Amniotic stem cell (primary cell): ENCODE measurements at places on chromosomes 7 and 10.

GRCh38 chr7:111364413-111364812 lies 197.9 kb downstream of the IMMP2L start:
- peak; percentile 31 for DNase-seq

- DNase-seq, result peak; percentile 38
These were observed at the start of gene SMURF1 for GRCh38 chr7:99143853-99144672. Gene SMURF1, minus strand, starts transcription at chr7:99144108. Its CDS starts 328 bp downstream, at chr7:99143780.

DNA sequence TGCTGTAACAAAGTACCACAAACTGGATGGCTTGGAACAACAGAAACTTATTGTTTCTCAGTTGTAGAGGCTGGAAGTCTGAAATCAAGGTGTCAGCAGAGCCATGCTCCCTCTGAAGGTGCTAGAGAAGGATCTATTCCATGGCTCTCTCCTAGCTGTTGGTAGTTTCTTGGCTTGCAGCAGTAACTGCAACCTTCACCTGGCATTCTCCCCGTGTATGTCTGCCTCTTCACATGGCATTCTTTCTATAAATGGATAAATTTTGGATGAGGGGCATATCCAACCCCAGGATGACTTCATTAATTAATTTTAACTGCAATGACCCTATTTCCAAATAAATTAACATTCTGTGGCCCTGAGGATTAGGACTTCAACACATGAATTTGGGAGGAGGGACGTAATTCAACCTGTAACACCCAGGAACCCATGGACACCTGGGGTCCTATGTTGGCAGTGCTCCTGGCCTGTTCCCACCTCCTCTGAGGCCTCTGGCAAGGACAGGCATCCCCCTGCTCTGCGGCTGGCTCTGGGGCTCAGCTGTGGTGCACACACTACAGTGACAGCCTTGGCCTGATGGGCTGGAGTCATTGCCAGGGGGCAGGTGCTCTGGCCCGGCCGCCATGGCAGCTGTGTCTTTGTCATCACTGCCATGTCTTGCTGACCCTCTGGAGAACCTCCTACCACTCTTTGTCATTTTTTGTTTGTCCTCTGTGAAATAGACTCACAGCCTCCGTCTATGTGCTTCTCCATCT lies 30.8 kb downstream of the LSMEM1 start:
- DNase-seq, result no peak

DNA sequence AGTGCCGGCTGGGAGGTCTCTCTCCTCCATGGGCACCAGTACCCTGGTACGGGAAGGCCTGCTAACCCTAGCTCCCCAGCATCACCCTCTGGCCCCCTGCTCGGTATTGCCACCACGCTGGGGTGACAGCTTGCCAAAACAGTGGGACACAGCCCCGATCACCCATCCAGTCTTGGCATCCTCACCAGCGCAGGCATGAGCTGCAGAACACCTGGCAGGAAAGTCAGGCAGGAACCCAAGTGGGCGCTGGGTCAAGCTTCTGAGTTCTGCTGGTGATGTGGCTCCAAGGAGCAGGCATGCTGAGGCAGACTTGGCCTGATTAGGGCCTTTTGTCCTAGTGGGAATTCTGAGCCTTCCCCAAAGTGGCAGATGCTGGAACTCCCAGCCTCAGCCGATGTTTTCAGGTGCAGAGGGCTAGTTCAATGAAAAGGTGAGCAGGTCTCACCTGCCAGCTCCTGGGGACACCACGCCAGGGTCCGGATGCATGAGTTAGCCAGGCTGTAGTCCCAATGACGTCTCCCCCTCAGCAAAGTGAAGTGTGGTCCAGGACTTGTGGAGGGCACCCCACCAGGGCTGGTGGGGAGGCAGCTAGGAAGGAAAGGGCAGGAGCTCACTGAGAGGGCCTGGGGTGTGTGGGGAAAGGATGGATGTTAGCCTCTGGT lies 8.5 kb upstream of the ZNF22 start:
- DNase-seq, result no peak

DNA sequence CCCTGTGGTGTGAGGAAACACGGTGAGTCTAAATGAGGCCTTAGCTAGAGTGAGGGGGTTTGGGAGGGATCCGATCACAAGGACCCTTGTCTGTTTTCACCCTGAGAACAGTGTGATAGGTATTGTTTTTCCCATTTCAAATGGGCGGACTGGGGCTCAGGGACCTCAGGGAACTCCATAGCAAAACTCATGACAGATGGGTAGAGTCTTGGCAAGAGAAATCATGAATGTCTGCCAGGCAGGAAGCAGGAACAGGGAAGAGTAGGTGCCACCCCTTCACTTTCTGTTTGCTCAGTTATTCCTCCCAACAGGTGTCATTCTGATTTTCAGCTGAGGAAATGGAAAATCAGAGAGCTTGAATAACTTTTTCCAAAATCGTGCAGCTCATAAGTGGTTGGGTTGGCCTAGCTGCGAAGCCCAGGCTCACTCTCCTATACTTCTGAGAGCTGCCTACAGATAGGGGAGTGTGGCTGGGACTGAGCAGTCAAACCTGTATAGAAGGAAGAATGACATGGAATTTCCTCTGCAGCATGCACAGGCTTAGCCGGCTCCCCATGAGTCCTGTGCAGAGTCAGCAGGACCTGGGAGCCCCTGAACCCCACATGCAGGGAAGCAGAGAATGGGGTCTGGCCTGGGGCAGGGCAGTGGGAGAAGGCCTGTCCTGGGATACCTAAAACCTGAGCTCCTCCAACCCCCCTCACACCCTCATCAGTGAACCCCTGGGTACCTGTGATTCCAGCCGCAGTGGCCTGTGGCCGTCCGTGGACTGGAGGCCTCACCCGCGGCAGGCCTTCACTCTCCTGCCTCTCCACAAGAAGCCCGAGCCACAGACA lies 17.6 kb upstream of the C10orf105 start:
- DNase-seq, result no peak

GRCh38 chr10:79148452-79149344 lies 79.9 kb downstream of the ZMIZ1 start:
- no peak for DNase-seq

GRCh38 chr7:2199528-2199927 lies 33.2 kb downstream of the MAD1L1 start:
- no peak for DNase-seq

DNA sequence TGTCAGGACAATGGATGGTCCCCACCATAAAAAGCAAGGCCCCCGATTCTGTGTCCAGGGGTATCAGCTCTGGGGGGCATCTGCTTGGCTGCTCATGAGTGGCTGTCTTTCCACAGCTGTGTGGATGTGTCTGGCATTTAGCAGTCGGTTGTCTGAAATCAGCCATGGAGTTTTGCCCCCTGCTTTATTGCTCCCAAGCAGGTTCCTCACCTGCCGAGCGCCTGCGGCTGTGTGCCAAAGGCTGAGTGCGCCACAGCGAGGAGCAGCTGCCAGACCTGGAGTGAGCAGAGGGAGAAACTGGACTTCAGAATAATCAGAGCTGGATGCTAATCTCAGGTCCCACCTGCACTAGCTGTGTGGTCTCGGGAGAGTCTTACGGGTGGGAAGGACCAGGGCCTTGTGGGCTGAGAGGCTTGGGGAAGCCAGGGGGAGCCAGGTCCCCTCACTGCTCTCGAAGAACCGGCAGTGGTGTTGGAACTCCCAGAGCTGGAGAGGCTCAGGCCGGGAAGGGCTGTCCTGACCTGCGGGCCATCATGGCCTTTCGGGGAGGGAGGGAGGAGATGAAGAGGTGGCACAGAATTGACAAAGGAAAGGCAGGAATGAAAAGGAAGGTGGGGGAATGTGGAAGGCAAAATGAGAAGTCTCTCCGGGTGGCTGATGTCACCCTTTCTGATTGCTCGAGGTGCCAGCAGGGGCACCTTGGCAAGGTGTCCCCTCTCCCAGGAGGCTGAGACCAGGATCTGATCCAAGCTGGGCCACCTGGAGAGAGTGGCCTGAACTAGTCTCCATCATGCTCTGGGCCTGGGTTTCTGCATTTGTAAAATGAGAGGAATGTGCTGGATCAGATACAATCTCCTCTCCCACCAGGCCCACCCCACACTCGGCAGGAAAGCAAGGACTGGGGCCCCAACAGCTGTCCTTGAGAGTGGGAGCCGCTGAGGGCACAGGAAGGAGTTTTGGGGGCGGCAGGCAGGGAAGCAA lies 30.2 kb upstream of the LEP start:
- no peak for DNase-seq

- DNase-seq, result no peak
These were observed 66.4 kb upstream of the FGFR2 start for GRCh38 chr10:121664671-121665070.
